ENCODE measurements at places on chromosomes 5 and 9.

DNA sequence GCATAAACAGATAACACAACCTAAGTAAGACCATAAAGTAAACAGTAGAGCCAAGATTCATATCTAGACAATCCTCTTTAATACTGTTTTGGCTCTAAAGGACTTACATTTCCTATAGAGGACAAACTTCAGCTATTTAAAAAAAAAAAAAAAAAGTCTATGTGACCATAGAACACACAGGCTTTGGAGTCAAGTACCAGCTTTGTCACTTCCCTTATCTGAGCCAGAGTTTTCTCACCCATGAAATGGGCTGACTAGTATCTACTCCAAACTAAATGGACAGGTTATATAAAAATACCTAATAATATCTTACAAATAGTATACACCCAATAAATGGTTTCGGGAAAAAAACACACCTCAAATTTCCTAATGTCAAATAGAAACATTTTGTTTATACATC, 81.3 kb downstream of the STRBP start:
- no peak for DNase-seq

DNA sequence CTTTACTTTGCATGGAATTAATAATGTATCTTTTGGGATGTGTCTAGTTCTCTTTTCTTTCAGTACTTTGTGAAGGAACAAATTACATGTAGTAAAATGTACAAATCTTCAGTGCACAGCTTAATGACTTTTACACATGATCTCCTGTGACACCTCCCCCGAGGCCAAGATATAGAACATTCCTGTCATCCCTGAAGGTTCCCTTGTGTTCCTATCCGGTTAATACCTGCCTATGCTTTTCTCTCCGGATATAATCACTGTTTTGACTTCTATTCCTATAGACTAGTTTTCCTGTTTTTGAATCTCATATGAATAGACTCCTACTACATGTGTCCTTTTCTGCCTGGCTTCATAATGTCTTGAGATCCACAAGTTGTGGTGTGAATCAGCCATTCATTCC, 21.5 kb downstream of the STC2 start:
- no peak for DNase-seq

GRCh38 chr5:140116716-140117115, 2.8 kb downstream of the PURA start:
- no peak for DNase-seq

GRCh38 chr5:98880598-98880997, 48.2 kb downstream of the CHD1 start:
- no peak for DNase-seq

DNA sequence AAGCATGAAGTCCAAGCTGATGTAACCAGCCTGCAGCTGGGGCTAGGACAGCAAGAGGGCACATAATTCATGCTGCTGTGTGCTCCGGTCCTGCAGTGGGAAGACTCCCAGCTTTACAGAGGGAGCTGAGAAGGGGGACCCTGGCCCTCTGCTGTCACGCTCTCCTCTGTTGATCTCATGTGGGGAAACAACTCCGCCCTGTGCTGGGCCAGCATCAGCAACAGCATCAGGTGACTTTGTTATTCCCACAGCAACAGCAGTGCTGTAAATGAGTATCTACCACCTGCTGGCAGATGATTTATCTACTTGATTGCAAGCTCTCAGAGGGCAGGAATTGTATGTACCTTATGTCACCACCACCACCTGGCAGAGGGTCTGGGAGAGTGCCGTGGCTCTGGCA, 176.2 kb downstream of the COL23A1 start:
- no peak for DNase-seq

GRCh38 chr5:9362600-9362999, 183.3 kb downstream of the SEMA5A start:
- DNase-seq: no peak

- DNase-seq: no peak
These were observed 338.6 kb downstream of the TMEM38B start for GRCh38 chr9:106032978-106033377.

- no peak for DNase-seq
These were observed 147.3 kb downstream of the FAM114A2 start for GRCh38 chr5:153891394-153891793.

DNA sequence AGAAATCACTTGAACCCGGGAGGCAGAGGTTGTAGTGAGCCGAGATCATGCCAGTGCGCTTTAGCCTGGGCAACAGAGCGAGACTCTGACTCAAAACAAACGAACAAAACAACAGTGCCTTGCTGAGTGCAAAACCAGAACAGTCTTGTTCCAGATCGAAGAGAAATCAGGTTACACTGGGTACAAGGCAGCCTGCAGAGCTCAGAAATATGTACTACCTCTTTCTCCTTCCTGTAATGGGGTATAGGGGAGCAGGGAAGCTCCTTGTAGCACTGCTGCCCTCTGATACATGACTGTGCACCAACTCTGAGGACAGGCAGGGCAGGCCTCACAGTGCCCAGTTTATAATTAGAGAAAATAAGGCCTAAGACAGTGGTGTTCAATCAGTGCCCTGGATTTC, 24.7 kb downstream of the TBC1D2 start:
- DNase-seq: no peak

DNA sequence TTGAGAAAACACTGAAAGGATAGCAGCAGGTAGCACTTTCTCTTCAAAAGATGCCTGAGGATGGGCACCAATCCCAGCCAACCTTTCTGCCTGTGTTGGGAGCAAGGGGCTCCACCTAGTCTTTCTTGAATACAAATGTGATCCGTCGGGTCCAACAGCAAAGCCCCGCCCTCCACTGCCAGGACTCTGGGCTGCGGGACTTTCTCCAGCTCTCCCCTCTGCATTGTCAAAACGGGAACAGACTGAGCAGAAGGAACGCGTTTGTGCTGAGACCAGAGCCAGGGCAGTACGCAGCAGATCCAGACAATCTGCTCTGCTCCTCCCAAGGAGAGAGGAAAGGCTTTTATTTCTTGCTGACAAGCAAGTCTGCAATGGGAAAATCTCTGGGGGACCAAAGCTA, 139.7 kb downstream of the SEC61B start:
- DNase-seq: peak; percentile 28

- no peak for DNase-seq
These were observed 211.4 kb upstream of the TUSC1 start for GRCh38 chr9:25889661-25890060.

- peak; percentile 97 for DNase-seq
These were observed 2.8 kb downstream of the DCAF12 start for GRCh38 chr9:34123682-34124081.
